ENCODE measurements at places on chromosomes 7 and 10.

DNA sequence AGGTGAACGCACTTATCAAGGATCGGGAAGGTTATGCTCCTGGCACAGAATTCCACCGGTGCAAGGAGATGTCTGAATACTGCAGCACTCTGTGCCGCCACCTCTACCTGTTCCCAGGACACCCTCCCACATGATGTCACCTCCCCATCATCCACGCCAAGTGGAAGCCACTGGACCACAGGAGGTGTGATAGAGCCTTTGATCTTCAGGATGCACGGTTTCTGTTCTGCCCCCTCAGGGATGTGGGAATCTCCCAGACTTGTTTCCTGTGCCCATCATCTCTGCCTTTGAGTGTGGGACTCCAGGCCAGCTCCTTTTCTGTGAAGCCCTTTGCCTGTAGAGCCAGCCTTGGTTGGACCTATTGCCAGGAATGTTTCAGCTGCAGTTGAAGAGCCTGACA, 11.0 kb upstream of the CLCN1 start:
- no peak for DNase-seq

- no peak for DNase-seq
Measured at GRCh38 chr7:96778263-96778662, 68.6 kb upstream of the SEM1 start.

- no peak for DNase-seq
Measured at GRCh38 chr10:10930979-10931743, 86.5 kb upstream of the CELF2 start.

- DNase-seq, result no peak
Measured at GRCh38 chr7:116348346-116348745, 138.0 kb downstream of the TES start.

DNA sequence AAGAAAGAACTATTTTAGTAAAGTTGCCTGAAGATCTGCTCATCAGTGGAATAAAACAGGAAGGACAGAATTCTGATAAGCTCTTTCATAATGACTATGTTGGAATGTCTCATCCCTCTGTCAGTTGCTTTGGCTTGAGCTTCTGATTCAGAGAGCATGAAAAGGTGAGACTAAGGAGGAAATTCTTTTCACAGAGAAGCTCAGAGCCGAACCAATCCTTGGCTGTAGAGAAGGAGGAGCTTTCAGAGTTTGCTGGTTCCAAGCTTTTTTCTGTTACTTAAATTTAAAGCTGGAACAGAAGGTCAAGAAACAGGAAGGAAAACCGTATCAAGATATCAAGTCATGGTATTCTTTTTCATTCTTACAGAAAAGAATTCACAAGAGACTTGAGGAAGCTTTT, 24.0 kb downstream of the GSTO2 start:
- no peak for DNase-seq

GRCh38 chr10:10871352-10871751, 146.3 kb upstream of the CELF2 start:
- DNase-seq, result no peak

DNA sequence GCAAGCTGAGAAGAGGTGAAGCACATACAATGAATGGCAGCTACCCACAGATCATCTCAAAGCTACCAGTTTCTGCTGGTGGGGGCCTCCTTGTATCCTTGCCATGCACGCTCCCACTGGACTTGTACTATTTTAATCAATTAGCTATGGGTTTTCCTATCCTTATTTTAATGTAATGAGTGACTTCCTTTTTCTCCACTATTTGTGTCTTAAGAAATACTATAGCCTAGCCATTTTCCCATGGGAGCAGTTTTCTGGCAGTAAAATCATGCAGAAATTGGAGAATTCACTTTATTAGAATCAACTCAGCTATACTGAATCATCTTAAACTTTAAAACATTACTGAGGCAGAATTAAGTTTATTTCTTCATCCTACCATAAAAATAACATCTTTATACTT, 73.5 kb downstream of the CTNNA3 start:
- no peak for DNase-seq

DNA sequence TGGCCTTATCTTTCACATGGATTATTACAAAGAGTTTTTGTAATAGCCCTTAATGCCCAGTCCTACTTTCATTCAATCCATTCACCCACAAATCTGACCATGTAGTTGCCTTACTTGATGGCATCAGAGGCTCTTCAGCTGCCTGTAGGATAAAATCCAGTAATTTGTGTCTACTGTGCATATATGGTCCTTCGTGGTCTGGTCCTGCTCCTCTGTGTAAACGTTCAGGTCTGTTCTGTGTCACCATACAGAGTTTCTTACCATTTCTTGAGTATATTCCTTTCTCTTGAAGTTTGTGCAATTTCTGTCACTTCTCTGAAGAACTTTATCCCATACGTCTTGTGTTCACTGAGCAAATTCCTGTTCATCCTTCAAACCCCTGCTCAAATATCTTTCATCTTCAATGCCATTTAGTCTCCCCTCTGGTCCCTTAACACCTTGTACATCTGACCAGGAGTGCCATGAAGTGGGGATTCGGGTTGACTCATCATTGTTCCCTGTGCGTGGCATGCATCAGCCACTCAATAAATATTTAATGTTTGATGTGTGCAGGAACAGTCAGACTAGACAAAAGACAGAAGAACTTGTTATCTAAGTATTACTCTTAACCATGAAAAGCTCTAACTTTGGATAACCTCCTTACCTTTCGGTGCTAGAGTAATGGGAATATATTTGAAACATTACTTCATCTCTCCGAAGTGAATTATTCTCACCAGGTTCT, 98.6 kb upstream of the RPA3 start:
- no peak for DNase-seq

DNA sequence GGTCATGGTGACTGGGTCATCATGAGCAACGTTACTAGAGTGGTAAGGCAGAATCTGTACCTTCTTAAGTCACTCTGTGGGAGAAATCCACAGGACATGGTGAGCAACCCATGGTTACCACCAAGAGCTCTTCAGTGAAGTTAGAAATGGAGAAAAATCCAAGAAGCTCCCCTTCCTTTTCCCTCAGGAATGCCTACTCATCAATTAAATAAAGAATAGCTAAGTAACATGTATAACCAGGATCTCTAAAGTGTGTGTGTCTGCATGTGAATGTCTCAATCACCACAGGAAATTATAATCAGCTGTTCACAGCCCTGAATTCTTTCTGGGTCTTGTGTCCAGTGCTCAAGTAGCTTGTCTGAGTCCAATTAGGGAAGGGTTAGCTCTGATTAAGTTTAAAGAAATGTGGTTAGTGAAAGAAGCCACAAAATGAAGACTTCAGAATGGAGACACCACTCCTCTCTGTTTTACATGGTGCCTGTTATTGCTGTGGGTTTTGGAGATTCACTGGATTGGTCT, 73.2 kb downstream of the SEM1 start:
- DNase-seq, result no peak

GRCh38 chr7:7550663-7551062, 15.0 kb upstream of the COL28A1 start:
- DNase-seq, result no peak

DNA sequence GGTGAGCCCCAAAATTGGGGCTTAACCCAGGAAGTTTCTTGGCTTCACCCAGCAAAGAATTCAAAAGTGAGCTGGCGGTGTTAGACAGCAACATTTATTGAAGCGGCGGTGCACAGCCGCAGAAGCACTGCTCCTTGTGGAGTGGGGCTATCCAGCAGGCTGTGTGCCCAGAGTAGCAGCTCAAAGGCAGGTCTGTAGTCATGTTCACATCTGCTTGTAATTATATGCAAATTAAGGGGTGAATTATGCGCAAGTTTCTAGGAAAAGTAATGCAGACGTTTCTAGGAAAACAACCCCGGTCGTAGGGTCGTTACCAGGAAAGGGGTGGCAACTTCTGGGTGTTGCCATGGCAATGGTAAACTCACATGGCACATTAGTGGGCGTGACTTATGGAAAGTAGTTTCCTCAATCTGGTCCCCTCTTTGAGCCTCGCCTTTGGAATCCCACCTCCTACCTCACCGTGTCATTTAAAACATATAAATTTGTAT, 13.7 kb upstream of the KBTBD2 start:
- DNase-seq, result peak; percentile 79

GRCh38 chr10:124672181-124672638, 72.0 kb downstream of the FAM53B start:
- DNase-seq, result no peak

DNA sequence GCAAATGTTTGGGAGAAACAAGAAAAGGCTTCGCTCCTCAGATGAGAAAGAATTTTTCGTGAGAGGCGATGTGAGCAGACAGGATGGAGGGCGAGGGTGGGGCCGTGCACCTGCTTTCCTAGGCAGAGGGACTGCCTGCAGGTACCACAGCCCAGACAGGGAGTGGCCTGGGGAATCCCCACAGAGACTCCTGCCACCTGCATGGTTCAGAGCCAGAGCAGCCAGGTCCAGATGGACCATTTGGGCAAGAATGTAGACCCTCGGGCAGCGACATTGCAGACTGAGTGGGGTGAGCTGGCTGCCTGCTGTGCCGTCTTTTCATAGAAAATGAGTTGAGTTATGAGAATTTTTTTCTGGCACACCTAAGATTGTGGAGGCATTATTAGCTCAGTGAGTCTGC, 216.8 kb downstream of the SNX10 start:
- DNase-seq, result no peak
